AG04450 (cell line): ENCODE measurements at places on chromosomes 6 and 20.

GRCh38 chr6:166567107-166567506 lies 19.4 kb downstream of the RAMACL start:
- DNase-seq, result peak; percentile 86

GRCh38 chr6:140078561-140079125 lies 704.2 kb upstream of the CITED2 start:
- DNase-seq, result peak; percentile 66

GRCh38 chr20:58306421-58307261 lies 2.9 kb upstream of the RAB22A start:
- DNase-seq, result peak; percentile 21

GRCh38 chr6:84453499-84453898 lies 226.1 kb upstream of the CEP162 start:
- DNase-seq, result no peak

DNA sequence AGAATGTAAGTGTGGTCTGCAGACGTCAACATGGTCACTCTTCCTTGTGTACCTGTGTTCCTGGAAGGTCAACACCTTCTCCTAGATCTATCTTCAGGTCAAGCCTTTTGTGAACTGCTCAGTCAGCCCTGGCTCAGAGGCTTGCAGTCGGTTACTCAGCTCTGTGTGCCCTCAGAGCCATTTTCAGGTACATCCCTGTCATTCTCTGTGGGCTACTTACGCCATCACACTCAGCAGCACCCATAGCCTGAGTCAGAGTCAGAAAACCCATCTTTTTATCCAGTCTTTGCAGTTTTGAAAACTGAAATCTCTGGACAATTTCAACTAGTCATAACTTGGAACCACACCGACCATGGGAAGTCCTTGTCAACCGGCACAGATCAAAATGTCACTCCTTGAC lies 35.3 kb downstream of the TGM3 start:
- no peak for DNase-seq

- no peak for DNase-seq
Measured at GRCh38 chr20:7585126-7585679, 355.1 kb downstream of the HAO1 start.

DNA sequence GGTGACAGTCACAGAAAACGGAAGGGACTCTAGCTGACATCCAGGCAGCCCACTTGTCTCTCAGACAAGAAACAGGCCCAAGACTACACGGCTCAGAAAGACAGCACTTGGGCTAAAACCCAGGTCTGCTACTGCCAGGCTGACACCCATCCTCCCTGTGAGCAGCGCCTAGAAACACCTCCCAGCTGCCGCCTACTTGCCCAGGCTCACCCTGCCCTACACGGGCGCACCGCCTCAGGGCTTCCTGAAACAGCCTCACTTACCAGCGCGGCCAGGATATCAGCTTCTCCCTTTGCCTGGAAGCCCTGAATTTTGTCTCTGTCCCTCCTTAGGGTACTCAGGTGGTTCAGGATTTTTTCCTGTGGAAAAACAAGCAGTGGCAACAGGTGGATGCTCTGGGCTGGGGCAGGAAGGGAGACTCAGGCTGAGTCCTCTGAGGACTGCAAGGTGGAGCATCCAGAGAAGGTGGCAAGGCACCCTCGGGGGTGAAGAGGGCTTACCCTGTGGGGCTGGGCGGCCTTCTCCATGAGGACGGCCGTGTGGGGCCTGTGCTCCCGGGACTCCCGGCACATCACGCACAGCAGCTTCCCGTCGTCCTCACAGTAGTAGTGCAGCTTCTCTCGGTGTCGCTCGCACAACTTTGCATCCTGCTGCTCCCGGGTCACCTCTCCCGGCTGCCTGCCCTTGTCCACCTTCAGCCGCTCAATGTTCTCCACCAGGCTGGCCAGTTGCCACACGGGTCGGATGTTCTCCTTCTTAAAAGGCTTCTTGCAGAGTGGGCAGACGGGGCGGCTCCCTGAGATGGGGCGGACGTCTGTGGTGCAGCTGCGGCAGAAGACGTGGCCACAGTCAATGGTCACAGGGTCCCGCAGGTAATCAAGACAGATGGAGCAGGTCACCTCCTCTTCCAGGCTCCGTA lies 14.8 kb downstream of the TRIM26 start:
- no peak for DNase-seq

DNA sequence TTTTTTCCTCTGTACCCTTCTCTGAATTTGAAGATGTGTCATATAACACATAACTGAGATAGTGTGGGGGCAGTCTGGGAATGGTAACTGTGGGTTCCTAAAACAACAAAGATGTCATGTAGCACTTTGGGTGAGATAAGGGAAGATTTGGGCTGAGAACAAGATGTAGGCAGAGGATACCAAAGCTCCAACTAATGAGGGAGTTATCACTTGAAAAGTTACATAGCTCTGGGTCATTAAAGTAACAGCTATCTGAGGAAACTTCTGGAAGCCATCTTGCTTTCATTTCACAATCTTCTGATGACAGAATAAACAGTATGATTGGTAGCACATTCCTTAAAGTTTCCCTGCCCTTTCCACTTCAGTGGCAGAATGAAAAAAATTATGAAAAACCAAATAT lies 255.4 kb downstream of the TBX18 start:
- DNase-seq, result no peak

DNA sequence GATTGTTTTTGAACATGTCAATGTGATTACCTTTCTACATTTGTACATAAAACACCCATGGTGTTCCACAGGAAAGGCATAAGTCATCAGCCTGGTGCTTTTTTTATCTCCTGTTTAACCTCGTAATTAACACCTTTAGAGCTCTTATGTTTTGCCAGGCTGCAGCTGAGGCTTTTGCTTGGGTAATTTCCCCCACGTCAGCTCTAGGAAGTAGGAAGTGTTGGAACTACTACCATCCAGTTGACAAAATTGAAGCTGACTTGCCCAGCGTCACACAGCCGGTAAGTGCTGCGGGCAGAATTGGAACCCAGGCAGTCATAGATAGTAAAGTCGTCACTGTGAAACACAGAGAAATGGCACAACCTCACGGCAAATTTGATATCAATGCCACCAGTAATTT lies 86.6 kb upstream of the BMP2 start:
- no peak for DNase-seq

- no peak for DNase-seq
Measured at GRCh38 chr6:14092838-14093789, 24.5 kb upstream of the CD83 start.

- no peak for DNase-seq
Measured at GRCh38 chr6:84868149-84868548, 103.8 kb upstream of the TBX18 start.

- DNase-seq, result no peak
Measured at GRCh38 chr6:128337619-128338018, 182.8 kb downstream of the PTPRK start.

- no peak for DNase-seq
Measured at GRCh38 chr6:38319256-38320212, 320.2 kb downstream of the BTBD9 start.

- no peak for DNase-seq
Measured at GRCh38 chr6:15936503-15936902, 192.4 kb upstream of the MYLIP start.

- DNase-seq, result no peak
Measured at GRCh38 chr6:170286246-170286933, 4.5 kb downstream of the DLL1 start.

DNA sequence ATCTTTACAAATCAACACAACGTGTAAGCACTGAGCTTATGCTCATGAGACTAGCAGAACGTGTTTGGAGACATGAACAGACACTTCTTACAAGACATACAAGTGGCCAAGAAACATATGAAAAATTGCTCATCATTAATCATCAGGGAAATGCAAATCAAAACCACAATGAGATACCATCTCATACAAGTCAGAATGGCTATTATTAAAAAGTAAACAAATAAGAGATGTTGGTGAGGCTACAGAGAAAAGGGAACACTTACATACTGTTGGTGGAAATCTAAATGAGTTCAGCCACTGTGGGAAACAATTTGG lies 327.9 kb upstream of the SOX4 start:
- DNase-seq, result no peak

- DNase-seq, result no peak
Measured at GRCh38 chr6:105642708-105643107, 239.8 kb upstream of the PREP start.

GRCh38 chr6:112502351-112503090 lies 155.4 kb downstream of the RFPL4B start:
- no peak for DNase-seq

- no peak for DNase-seq
Measured at GRCh38 chr20:37649017-37649416, 44.8 kb upstream of the CTNNBL1 start.

DNA sequence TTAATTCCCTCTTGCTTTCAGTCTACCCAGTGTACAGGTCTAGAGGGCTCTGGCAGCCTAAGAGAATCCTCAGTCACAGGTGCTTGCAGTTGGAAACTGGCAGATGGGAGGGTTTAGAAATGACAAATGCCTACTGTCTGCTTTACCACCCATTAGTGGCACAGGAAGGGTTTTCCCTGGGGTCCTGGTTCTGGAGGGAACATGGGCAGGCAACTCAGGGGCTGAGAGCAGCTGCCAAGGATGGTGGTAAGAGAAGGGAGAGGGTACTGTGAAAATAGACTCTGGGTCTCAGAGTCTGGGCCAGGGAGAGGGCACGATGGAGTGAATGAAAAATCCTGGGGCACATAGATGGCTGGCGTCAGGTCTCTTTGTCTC lies 103.5 kb downstream of the TCP11 start:
- DNase-seq, result no peak

GRCh38 chr20:40749985-40750506 lies 61.0 kb upstream of the MAFB start:
- no peak for DNase-seq

GRCh38 chr6:100296810-100297544 lies 167.7 kb downstream of the SIM1 start:
- DNase-seq, result peak; percentile 41

GRCh38 chr6:137759624-137760023 lies 107.4 kb upstream of the TNFAIP3 start:
- no peak for DNase-seq

- DNase-seq, result no peak
Measured at GRCh38 chr6:55759536-55759935, 115.9 kb downstream of the BMP5 start.

GRCh38 chr20:56423886-56424285 lies 11.8 kb downstream of the CASS4 start:
- no peak for DNase-seq

DNA sequence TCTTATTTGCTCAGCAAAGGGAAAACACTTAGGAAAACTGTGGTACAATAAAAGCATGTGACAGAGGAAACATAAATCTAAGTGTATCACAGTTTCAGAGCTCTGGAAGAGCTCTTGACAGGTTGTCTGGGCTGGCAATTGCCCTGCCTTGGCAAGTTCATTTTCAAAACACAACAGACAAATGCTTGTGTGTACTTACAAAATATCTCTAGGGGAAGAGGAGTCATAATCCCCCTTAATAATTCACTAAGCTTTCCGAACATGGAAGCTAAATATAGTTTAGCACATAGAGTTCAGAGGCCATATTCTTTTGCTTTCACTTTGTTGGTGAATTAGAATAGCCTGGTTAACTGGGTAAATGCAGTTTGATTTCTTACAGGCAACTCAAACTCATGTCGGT lies 211.6 kb upstream of the THEMIS start:
- no peak for DNase-seq

DNA sequence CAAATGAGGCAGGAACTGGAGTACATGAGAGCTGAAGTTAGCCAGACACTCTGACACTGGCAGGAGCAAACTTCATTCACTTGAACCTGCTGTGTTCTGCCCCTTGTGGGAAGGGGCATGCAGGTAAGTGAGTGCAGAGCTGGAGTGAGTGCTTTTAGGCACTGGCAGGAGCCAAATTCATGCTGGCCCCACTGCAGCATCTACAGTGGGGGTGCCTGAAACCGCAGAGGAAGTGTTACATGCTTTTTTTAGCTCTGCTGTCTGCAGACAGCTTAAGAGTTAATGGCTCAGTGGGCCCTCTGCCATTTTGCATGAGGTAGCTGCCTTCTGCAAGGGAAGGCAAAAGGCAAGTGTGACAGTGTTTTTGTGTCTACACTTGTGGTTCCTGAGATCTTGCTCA lies 167.9 kb upstream of the SYNCRIP start:
- DNase-seq, result no peak

GRCh38 chr20:35523298-35523888 lies 6.1 kb downstream of the C20orf173 start:
- DNase-seq, result no peak

GRCh38 chr6:25111782-25112181 lies 167.4 kb upstream of the CARMIL1 start:
- DNase-seq, result no peak

- no peak for DNase-seq
Measured at GRCh38 chr20:52076164-52076563, 115.4 kb downstream of the ZFP64 start.

DNA sequence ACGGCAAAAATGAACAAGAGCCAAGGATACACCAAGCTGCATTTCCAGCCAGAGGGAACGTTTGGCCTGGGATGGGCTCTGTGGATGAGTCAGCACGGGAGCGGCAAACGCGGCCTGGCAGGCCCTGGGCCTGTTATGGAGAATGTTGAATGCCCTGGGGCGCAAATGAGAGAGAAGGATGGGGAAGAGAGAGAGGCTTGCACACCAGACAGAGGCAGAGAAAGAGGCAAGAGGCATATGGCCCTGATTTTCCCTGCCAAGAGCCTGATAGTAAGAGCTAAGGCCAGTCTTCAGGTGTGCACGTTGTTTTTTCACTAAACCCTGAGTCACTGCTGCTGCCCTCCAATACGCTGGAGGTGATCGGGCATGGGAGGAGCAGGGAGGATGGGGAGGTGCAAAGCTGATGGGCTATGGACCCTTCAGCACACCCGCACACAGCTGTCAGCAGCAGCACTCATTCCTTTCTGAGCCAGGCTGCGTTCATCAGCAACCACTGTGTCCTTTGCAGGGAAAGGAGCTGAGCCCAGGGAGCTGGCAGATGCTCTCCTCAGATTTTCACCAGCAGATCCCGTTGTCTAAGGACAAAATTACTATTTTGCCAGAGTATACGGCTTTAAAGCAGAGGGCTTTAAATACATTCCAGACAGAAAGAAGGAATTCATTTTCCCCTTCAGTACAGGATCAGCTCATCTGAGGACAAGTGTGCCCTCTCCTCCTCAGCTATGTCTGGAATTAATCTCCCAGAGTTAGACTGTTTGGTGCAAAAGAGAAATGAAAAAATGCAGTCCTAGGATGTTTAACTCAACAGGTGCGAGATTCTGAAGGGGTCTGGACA lies 61.7 kb upstream of the SLC22A23 start:
- peak; percentile 24 for DNase-seq

- DNase-seq, result no peak
Measured at GRCh38 chr6:159729598-159730331, 2.5 kb downstream of the WTAP start.

GRCh38 chr20:19780261-19780660 lies 22.2 kb downstream of the RIN2 start:
- no peak for DNase-seq

DNA sequence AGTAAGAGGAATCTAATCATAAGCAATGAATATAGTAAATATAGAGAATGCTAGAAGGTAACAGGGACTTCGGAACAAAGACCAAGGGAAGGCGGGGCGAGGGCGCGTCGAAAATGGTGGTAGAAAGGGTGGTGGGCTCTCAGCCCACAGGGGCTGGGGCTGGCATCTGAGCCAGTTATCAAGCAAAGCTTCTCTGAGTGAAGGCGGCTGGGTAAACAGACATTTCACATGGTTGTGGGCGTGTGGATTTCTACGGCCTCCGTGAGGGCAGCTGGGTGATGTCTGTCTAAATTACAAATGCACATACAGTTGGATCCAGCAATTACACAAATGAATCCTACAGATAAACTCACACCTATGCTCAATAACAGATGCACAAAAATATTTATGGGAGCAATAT lies 56.6 kb downstream of the TOX2 start:
- no peak for DNase-seq

GRCh38 chr6:82832811-82833210 lies 232.8 kb downstream of the UBE3D start:
- no peak for DNase-seq

GRCh38 chr6:112603726-112604125 lies 256.6 kb downstream of the RFPL4B start:
- DNase-seq, result no peak
